ENCODE measurements at places on chromosomes 1 and 21. TPM values are rescaled to one million over a fixed set of nuclear protein-coding genes. Genes with fewer than 3 reads are reported as not detected.

DISP1 gene
- 3.9 TPM for total RNA-seq

C4BPA gene
- not detected for total RNA-seq

SLAMF7 gene
- total RNA-seq: not detected

CD53 gene
- not detected for total RNA-seq

PBX1 gene
- total RNA-seq: 24.1 TPM

MARK1 gene
- 6.0 TPM for total RNA-seq

- no peaks in the 10 kb centered on the region for H3K4me1 ChIP-seq
- no peaks in the 10 kb centered on the region for H3K27me3 ChIP-seq
- no peak for DNase-seq
Measured at GRCh38 chr1:48792961-48793360, 16.3 kb upstream of the BEND5 start.

GRCh38 chr1:41103766-41104165, 82.2 kb upstream of the SLFNL1 start:
- no peak overlapping the region for H3K27ac ChIP-seq
- no peak for DNase-seq
- H3K4me3 ChIP-seq: no peak overlapping the region
- H3K27me3 ChIP-seq: no peaks in the 10 kb centered on the region
- H3K36me3 ChIP-seq: no peaks in the 10 kb centered on the region

- DNase-seq: no peak
- peaks cover 6% of the 10 kb centered on the region for H3K27me3 ChIP-seq
- H3K27ac ChIP-seq: no peak overlapping the region
- H3K36me3 ChIP-seq: no peaks in the 10 kb centered on the region
Measured at GRCh38 chr1:234582681-234583301, 27.2 kb downstream of the IRF2BP2 start.

- DNase-seq: no peak
- H3K36me3 ChIP-seq: no peaks in the 10 kb centered on the region
- H3K27ac ChIP-seq: no peak overlapping the region
- H3K27me3 ChIP-seq: peaks cover 22% of the 10 kb centered on the region
- no peak overlapping the region for H3K4me3 ChIP-seq
Measured at GRCh38 chr1:54975356-54976108, 4.9 kb upstream of the TMEM61 start.

GRCh38 chr1:199223936-199224335, 585.1 kb downstream of the PTPRC start:
- DNase-seq: no peak
- no peaks in the 10 kb centered on the region for H3K27me3 ChIP-seq
- peaks cover 15% of the 10 kb centered on the region for H3K4me1 ChIP-seq
- H3K4me3 ChIP-seq: no peak overlapping the region
- no peaks in the 10 kb centered on the region for H3K36me3 ChIP-seq

GRCh38 chr1:223038288-223039006, 104.6 kb downstream of the TLR5 start:
- H3K27me3 ChIP-seq: no peaks in the 10 kb centered on the region
- no peaks in the 10 kb centered on the region for H3K4me1 ChIP-seq
- H3K4me3 ChIP-seq: no peak overlapping the region
- no peaks in the 10 kb centered on the region for H3K36me3 ChIP-seq
- no peak overlapping the region for H3K27ac ChIP-seq

GRCh38 chr1:21693732-21694131, 24.6 kb upstream of the RAP1GAP start:
- no peaks in the 10 kb centered on the region for H3K4me1 ChIP-seq
- H3K27me3 ChIP-seq: no peaks in the 10 kb centered on the region
- no peak for DNase-seq

- H3K4me1 ChIP-seq: no peaks in the 10 kb centered on the region
- no peak overlapping the region for H3K27ac ChIP-seq
- H3K36me3 ChIP-seq: no peaks in the 10 kb centered on the region
- H3K4me3 ChIP-seq: no peak overlapping the region
- DNase-seq: no peak
- no peaks in the 10 kb centered on the region for H3K27me3 ChIP-seq
Measured at GRCh38 chr1:22376001-22376400, 75.7 kb upstream of the ZBTB40 start.

DNA sequence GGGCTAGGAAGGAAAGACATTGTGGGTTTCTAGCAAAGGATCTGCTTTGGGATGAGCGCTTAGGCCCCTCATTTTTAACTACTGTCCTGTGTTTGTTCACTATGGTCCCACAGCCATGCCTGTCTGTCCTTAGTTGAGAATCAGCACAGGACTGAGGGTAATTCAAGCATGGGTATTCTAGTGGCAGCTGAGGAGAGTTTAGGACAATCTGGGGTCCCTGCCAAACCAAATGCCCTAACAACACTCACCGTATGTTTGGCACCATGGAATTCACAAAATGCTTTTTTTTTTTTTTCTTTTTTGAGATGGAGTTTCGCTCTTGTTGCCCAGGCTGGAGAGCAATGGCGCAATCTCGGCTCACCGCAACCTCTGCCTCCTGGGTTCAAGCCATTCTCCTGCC, 10.4 kb downstream of the ARHGEF11 start:
- H3K36me3 ChIP-seq: no peaks in the 10 kb centered on the region
- no peak overlapping the region for H3K4me3 ChIP-seq
- no peak overlapping the region for H3K27ac ChIP-seq
- H3K27me3 ChIP-seq: no peaks in the 10 kb centered on the region
- H3K4me1 ChIP-seq: no peaks in the 10 kb centered on the region

GRCh38 chr1:214367841-214368240, 86.9 kb downstream of the SMYD2 start:
- no peak overlapping the region for H3K4me3 ChIP-seq
- no peak overlapping the region for H3K27ac ChIP-seq
- no peaks in the 10 kb centered on the region for H3K27me3 ChIP-seq
- H3K36me3 ChIP-seq: peaks cover 17% of the 10 kb centered on the region
- no peak for DNase-seq

DNA sequence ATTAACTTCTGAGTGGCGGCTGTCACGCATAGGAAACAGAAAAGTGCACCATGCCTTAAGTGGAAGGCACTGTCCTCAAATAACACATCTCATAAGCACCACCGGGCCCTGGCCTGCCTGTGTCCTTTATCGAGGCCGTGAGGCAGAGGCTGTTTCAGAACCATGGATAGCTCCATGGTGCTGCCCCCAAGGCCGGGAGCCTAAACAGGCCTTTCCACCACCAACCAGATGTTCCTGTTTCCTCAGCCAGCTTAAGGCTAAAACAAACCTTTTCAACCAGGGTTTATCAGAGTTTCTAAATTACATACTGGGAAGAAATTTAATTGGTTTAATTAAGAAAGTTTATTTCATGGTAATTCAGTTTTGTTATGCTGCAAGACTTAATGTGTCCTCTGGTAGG, 114.4 kb downstream of the DMRTA2 start:
- DNase-seq: peak; percentile 24
- H3K27ac ChIP-seq: no peak overlapping the region
- H3K36me3 ChIP-seq: no peaks in the 10 kb centered on the region
- H3K27me3 ChIP-seq: no peaks in the 10 kb centered on the region

- H3K27ac ChIP-seq: no peak overlapping the region
- no peak overlapping the region for H3K4me3 ChIP-seq
Measured at GRCh38 chr21:23127973-23128372, 2129.8 kb downstream of the NCAM2 start.

DNA sequence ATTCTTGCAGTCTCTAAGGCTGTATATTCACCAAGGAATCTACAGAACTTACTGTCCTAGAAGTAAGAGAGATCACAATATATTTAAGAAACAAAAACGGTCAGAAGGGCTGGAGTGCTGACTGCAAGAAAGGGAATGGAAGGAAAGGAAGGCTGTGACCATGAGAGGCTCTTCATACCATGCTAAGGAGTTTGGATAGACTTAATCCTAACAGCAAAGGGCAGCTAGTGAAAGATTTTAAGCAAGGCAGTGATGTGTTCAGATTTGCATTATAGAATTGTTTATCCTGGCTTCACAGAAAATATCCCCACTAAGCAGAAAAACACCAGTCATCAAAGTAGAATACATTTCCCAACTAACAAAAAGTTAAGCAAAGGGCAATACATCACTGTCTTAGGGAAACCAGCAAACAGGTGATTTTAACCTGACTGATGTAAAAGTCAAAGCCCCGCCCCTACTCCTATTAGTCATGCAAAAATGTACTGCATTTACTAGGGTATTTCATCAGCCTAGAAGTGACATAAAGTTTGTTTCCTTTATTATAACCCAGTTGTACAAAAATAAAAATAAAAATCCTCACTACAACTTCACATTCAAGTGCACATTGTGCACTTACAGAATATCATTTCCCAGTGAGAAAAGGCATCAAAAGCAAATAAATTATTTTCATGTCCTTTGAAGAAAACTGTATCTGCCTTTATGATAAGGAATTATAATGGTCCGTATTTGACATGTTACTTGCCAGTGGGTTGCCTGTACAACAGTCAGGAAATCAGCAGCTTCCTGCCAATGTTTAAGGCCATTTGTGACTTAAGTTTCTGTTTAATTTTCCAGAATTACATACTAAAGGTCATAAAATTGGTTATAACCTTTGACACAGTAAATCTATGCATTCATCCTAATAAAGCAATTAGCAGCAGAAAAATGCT, 17.2 kb downstream of the JAK1 start:
- no peak overlapping the region for H3K4me3 ChIP-seq
- H3K27me3 ChIP-seq: no peaks in the 10 kb centered on the region
- H3K36me3 ChIP-seq: no peaks in the 10 kb centered on the region
- H3K27ac ChIP-seq: peak overlapping the region; percentile 19

- H3K27ac ChIP-seq: peak overlapping the region; percentile 93
- DNase-seq: no peak
- peaks cover 1% of the 10 kb centered on the region for H3K36me3 ChIP-seq
- H3K4me1 ChIP-seq: peaks cover 59% of the 10 kb centered on the region
- H3K4me3 ChIP-seq: no peak overlapping the region
Measured at GRCh38 chr1:68180441-68181164, 51.7 kb downstream of the WLS start.
